Neural crest cell (in vitro differentiated cells): ENCODE measurements at places on chromosomes 12 and 14. TPM values are rescaled to one million over a fixed set of nuclear protein-coding genes. Genes with fewer than 3 reads are reported as not detected.

Gene IFI27
- total RNA-seq: 8.1 and 9.5 TPM in 2 replicates

GRCh38 chr12:19761463-19761862 lies 322.2 kb downstream of the AEBP2 start:
- H3K4me1 ChIP-seq: no peaks in the 10 kb centered on the region
- H3K27ac ChIP-seq: no peak overlapping the region
- H3K4me3 ChIP-seq: no peak overlapping the region
- no peaks in the 10 kb centered on the region for H3K36me3 ChIP-seq
- H3K27me3 ChIP-seq: no peaks in the 10 kb centered on the region
- DNase-seq: no peak

DNA sequence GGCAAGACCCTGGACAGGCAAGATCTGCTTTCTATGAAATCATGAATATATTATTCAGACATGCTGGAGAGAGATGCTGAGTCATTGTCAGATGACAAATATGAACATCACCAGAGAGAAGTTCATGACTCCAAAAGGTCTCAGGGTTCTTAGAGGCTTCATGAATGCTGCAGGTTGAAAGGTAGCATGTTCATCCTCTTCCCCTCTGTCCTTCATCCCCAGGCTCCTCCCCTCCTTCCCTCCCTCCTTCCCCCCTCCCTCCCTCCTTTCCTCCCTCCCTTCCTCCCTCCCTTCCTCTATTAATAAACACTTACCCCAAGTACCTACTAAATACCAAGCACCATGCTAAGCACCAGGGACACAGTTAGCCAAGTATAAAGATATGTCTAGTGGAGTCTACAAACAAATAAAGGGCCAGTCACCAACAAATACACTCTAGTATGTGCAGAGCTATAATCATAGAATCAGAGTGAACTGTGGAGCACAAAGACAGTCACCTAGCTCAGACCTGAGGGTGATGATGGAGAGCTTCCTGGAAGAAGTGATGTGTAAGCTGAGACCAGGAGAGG lies 46.2 kb downstream of the RPH3A start:
- no peaks in the 10 kb centered on the region for H3K36me3 ChIP-seq
- peaks cover 6% of the 10 kb centered on the region for H3K4me1 ChIP-seq
- H3K27me3 ChIP-seq: peaks cover 3% of the 10 kb centered on the region
- H3K4me3 ChIP-seq: no peak overlapping the region
- no peak for DNase-seq
- no peak overlapping the region for H3K27ac ChIP-seq

Gene KNTC1
- total RNA-seq: 111 and 122 TPM in 2 replicates

Gene PTPRO
- 3.1 and 3.6 TPM in 2 replicates for total RNA-seq

DNA sequence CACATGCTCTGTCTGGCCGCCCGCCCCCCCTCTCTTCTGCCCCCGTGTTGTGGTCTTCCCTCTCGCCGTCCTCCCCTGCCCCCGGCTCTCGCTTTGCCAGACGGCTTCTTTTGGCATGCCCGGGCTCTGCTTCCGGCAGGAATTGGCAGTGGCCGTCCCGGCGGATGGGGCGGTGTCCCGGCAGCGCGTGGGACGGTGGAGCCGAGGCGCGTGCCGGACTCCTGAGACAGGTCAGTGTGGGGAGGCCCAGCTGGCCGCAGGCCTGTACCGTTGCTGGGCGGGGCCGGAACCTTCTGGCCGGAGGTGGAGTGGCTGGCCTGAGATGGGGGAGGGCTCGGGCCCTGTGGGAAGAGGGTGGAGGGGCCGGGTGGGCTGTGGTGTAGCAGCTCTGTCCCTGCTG lies 17.1 kb downstream of the KIF26A start:
- H3K4me1 ChIP-seq: peaks cover 5% of the 10 kb centered on the region
- H3K36me3 ChIP-seq: no peaks in the 10 kb centered on the region
- no peak overlapping the region for H3K27ac ChIP-seq
- no peaks in the 10 kb centered on the region for H3K27me3 ChIP-seq

Gene TMEM132C
- 10.6 and 10.9 TPM in 2 replicates for total RNA-seq

GRCh38 chr12:16063726-16064125 lies 152.6 kb downstream of the DERA start:
- no peak overlapping the region for H3K27ac ChIP-seq
- DNase-seq: no peak
- H3K4me3 ChIP-seq: no peak overlapping the region
- H3K4me1 ChIP-seq: no peaks in the 10 kb centered on the region
- no peaks in the 10 kb centered on the region for H3K27me3 ChIP-seq

GRCh38 chr12:32757157-32757556 lies 1.5 kb upstream of the YARS2 start:
- H3K4me1 ChIP-seq: peaks cover 19% of the 10 kb centered on the region
- DNase-seq: no peak

Gene CCDC184
- total RNA-seq: 12.6 and 12.8 TPM in 2 replicates

DNA sequence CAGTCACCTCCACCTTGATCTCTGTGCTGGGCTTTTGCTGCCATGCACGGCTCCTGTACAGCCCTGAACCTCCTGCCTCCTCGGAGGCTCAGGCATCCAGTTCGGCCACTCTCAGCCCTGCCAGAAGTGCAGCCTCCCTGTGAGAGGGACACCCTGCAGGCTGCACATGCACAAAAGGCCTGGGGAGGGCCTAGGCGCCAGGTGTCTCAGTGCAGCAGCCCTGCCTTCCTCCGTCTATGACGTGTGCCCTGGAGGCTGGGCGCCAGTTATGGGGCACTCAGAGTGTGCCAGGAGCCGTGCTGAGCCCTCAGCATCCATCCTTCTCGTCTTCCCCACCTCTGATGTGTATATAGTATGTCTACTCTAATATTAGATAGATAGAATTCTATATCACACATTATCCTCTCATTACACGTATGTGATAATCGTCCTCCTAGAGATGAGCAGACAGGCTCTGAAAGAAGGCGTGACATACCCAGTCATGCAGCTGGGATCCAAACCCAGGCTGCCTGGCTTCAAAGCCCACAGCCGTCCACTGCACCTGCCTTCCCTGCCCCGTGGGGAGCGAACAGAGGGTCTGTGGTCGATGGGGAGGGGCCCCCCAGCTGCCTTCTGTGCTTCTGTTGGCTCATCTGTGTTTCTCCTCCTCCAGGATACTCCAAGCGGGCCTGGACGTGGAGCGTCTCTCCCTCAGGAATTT lies 101.1 kb downstream of the B4GALNT3 start:
- H3K27me3 ChIP-seq: no peaks in the 10 kb centered on the region
- no peaks in the 10 kb centered on the region for H3K36me3 ChIP-seq
- no peak overlapping the region for H3K27ac ChIP-seq
- H3K4me3 ChIP-seq: no peak overlapping the region
- no peak for DNase-seq
